ENCODE measurements at places on chromosomes 4 and X.

DNA sequence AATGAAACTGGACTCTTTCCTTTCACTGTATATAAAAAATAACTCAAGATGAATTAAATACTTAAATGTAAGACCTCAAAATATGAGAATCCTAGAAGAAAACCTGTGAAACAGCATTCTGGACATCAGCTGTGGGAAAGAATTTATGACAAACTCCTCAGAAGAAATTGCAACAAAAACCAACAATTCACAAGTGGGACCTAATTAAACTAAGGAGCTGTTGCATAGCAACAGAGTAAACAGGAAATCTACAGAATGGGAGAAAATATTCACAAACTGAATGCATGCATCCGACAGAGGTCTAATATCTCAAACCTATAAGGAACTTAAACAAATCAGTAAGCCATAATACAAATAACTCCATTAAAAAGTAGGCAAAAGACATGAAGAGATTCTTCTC, 851.7 kb upstream of the PCDH10 start:
- no peak for DNase-seq

DNA sequence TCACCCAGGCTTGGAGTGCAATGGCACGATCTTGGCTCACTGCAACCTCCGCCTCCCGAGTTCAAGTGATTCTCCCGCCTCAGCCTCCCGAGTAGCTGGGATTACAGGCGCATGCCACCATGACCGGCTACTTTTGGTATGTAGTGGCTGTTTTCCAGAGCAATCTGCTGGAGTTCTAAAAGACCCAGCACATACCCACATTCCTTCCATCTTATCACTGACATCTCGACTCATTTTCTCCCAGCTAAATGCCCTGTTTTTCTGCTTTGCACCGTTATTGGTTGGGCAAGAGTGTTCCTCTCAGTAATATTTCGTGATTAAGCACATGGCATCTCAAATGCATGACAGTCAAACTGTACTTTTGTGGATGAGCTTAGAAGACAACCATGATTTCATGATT, 53.7 kb downstream of the PRKX start:
- no peak for DNase-seq

GRCh38 chr4:40462326-40462725, 127.2 kb downstream of the CHRNA9 start:
- no peak for DNase-seq

- DNase-seq: no peak
Measured at GRCh38 chr4:155026715-155027114, 181.7 kb upstream of the NPY2R start.

- no peak for DNase-seq
Measured at GRCh38 chrX:16770970-16771482, 15.2 kb upstream of the TXLNG start.

DNA sequence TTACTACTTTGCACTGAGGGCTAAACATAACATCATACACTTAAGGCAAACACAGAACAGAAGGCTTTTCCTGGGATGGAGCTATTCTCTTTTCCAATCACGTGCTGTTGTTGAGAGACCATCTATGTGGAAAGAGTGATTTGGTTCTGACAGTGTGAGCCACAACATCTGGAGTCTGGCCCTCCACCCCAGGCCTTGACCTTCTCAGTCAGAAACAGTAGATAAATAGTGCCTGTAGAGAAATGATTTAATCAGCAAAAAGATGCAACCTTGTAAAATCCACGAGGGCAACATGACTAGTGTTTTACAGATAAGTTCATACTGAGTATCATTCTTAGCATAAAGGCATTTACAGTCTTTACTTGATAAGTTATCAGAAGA, 10.8 kb upstream of the SFRP2 start:
- no peak for DNase-seq

DNA sequence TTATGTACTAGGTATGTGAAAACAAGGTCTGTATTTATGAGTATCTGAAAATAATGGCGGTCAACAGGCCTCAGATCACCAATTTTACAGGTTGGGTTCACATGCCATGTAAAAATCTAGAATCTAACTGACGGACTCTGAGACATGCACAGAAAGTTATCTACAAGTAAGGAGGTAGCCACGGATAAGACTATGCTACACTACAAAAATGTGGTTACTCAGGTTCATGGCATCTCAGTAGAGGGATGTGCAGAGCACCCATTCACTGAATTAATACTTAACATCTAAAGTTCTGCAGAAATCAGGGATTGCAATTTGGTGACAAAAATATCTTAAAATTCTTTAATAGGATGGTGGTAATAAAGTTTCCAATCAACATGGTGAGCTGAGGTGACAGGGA, 155.9 kb downstream of the APBB2 start:
- no peak for DNase-seq

GRCh38 chrX:39437670-39438441, 636.6 kb downstream of the MID1IP1 start:
- DNase-seq: no peak

GRCh38 chr4:21507439-21507838, 441.1 kb downstream of the KCNIP4 start:
- no peak for DNase-seq

DNA sequence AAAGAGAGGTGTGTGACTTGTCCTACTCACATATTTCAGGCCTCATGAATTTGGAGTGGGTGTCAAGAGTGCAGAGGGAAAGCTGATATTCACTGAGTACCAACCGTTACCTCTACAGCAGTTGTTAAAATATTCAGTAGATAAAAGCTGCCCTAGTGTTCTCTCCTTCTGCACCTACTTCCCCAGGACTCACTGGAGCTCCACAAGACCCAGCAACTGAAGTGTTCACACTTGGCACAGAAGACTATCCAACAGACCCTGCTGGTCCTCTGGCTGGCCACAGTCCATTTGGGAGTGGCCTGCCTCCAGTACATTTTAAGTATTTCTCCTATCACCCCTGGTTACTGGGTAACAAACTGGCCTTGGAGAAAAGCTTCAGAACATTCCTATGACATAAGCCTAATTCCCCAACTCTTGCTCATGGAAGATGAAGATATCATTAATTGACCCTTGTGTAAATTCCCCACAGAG, 70.8 kb downstream of the PPARGC1A start:
- no peak for DNase-seq
